ENCODE measurements at places on chromosomes 6 and 20. TPM values are rescaled to one million over a fixed set of nuclear protein-coding genes. Genes with fewer than 3 reads are reported as not detected.

- no peak for DNase-seq
These were observed 23.6 kb upstream of the SCAF8 start for GRCh38 chr6:154709621-154710020.

DNA sequence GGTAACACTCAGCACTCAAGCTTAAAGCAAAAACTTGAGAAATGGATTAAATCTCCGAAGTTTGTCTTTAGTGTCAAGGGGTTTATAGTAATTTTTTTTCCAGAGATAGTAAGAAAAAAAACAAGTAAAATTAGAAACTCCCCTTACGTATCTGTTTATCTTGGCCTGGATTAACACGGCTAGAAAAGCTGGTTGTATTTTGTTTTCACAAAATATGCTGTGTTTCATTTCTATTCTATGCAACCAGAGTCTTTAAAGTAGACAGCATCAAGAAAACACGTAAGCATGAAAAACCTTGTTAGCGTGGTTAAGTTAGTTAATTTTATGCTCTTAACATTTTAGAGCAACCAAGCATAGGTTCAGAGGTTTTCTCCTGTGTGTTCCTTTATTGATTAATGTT lies 21.8 kb upstream of the ERVFRD-1 start:
- DNase-seq: no peak

The SNRPB gene
- 43.5 TPM for total RNA-seq

- no peak for DNase-seq
These were observed 41.8 kb downstream of the RBM38 start for GRCh38 chr20:57432862-57433491.
